ENCODE measurements at places on chromosomes 1 and 21.

GRCh38 chr1:23103001-23103889, 65.4 kb downstream of the LUZP1 start:
- DNase-seq, result no peak

GRCh38 chr1:227841096-227841495, 25.6 kb downstream of the PRSS38 start:
- DNase-seq, result no peak

DNA sequence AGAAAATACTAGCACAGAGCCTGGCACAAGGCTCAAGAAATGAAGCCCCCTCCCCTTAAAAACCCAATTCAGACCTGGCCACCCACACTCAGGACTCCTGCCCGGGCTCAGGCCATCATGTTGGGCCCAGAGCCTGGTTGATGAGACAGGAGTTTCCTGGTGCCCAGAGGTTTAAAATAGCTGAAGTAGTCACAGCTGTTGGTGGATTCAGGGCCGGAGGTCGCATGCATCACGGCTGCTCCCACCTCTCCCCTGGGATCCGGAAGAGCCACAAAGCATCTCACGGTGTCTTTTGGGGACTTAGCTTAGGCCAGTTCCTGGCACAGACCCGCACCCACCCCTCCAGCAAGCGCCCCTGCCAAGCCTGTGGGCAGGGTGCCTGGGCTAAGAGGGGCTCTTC, 2.6 kb upstream of the PADI2 start:
- DNase-seq, result no peak

DNA sequence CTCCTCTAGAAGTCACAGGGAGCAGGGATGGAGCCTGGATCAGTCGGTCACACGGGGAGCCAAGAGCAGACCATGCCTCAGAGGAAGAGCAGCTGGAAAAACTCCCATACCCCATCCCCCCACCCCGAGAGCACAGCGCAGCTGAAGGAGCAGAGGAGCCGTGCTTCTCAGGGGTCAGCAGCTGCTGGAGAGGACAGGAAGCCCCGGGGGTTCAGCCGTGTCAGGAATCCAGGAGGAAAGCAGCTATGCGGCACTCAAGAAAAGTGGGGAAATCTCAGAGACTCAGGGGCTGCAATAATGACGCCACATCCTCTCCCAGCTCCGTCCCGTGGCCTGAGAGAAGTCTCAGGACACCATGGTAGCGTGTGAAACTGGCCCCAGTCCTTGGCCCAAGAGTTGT, 102.3 kb downstream of the NPHP4 start:
- no peak for DNase-seq

DNA sequence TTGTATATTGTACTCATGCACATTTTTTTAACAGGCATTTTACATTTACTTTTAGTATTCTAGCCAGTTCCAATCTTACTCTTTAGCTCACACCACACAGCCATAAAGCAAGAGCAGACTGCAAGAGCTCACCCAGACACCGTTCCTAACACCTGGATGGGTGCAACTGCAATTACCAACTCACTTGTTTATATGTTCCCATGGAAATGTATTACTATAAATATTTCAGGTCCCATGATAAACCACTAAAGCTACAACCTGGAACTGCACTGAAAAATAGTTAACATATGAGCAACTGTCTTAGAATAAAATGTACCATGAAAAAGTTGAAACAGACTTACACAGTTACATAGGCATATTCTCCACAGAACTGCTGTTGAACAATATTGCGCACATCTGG, 30.8 kb downstream of the USP48 start:
- no peak for DNase-seq

DNA sequence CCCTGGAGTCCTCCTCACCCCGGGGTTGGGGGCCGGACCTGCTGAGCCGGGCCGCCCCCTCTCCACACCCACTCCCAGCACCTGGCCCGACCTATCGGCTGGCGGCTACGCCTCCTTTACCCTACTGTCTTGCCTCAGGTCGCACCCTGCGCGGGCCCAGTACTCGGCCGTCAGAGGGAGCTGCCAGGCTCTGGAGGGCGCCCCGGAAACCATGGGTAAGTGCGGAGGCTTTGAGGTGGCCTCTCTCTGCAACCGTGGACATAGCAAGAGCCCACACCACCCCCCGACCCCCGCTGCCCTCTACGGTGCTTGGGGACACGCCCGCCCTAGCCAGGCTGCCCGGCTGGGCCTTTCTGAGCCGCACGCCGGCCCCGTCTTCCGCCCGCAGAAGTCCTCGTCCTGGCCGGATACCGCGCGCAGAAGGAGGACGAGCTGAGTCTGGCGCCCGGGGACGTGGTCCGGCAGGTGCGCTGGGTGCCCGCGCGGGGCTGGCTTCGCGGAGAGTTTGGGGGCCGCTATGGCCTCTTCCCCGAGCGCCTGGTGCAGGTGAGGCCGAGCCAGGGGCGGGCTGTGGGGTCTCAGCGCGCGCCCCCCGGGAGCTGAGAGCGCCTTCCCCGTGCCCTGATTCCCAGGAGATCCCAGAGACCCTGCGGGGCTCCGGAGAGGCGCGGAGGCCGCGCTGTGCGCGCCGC, at the start of gene SH3D21:
TSS of gene SH3D21 (plus strand) at position 159 of the 692 bp plus-strand sequence. CDS start at position 212, 53 bp downstream.
- DNase-seq, result no peak

DNA sequence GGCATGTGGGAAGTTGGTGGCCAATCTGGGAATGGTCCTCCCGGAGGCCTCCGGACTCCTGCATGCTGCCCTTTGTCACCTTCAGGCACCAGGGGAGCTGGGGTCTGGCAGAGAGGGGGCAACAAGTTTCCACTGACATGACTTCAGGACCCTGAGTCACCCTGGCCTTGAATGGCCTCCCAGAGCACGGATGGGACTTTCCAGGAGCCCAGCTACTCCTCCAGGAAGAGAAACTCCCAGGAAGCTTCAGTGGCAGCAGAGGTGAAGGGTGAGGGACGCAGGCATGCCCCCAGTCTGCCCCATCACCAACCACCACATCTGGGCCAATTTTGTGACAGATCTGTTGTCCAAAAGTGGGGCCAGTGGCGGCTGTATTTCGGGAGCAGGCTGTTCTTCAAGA, 55.9 kb upstream of the WASF2 start:
- DNase-seq, result no peak

DNA sequence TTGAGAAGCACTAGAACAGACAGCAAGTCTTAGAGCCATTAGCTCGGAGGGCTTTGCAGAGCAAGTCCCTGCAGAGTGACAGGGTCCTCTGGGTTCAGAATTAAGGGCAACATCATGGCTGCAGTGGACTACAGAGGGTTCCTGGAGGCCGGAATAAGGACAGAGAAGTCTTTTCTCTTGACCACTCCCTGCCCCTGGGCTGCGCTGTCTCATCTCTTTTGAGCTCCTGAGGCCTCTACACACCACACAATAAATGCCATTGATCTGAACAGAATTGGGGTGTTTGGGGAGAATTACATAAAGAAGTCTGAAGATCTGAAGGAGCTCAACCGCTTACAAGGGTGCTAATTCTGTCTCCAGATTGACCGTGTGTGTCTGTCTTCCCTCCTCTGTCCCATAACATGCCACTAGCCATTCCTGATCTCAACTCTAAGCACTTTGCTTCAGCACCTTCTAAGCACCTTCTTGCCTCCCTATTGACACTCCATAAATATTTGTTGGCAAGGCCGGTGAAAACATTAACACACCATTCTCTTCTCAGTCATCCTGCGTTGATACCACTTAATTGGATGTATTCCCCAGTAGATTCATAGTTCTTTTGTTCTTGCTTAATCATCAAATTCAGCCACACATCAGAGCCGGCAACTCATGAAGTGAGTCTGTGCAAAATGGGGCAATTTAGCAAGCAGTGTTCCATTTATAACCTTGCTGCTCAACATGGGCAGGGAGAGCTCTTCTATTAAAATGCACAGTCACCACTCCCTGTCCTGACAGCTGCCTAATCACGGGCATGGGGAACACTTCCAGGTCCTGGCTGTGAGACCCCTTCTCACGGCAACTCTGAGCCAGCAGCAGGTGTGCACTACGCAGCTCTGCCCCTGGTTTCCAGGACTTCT, 49.7 kb downstream of the NMNAT2 start:
- no peak for DNase-seq

DNA sequence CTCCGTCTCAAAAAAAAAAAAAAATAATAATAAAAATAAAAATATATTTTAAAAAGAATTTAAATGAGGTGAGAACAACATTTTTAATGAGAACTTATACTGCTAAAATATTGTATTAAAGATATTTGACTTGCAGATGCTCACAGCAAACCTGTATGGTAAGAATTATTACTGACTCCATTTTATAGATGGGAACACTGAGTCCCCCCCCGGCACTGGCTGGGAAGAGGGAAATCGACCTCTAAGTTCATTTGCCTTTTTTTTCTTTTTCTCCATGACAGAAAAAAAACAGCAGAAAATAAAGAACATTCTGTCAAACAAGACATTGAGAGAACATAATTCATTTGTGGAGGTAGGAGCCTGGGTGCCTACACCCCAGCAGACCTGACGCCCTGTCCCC, 13.4 kb upstream of the PADI6 start:
- no peak for DNase-seq

GRCh38 chr21:21236996-21237395, 238.8 kb downstream of the NCAM2 start:
- DNase-seq, result no peak

GRCh38 chr1:244304156-244304555, 147.6 kb downstream of the ADSS2 start:
- no peak for DNase-seq

GRCh38 chr1:26539722-26540121, 10.2 kb downstream of the RPS6KA1 start:
- DNase-seq, result no peak

- no peak for DNase-seq
Measured at GRCh38 chr1:1116701-1117468, 996 bp upstream of the C1orf159 start.

DNA sequence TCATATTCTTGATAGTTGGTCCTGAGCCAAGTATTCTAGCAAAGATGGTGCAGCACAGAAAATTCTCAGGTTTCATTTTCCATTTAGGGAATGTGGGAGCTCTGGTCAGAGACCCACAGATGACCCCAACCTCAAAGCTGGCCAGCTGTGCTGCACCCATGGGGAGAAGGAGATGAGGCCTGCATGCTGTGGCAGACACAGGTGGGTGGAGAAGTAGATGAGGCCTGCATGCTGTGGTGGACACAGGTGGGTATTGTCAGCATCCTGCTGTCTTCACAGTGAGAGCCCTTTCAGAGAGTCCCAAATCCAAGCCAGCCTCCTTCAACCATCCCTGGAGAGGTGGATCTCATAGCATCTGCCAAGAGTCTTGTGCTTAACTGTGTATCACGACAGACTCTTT, 77.7 kb downstream of the DSCAM start:
- DNase-seq, result no peak

- DNase-seq, result no peak
Measured at GRCh38 chr1:25530186-25531081, 13.0 kb upstream of the LDLRAP1 start.

DNA sequence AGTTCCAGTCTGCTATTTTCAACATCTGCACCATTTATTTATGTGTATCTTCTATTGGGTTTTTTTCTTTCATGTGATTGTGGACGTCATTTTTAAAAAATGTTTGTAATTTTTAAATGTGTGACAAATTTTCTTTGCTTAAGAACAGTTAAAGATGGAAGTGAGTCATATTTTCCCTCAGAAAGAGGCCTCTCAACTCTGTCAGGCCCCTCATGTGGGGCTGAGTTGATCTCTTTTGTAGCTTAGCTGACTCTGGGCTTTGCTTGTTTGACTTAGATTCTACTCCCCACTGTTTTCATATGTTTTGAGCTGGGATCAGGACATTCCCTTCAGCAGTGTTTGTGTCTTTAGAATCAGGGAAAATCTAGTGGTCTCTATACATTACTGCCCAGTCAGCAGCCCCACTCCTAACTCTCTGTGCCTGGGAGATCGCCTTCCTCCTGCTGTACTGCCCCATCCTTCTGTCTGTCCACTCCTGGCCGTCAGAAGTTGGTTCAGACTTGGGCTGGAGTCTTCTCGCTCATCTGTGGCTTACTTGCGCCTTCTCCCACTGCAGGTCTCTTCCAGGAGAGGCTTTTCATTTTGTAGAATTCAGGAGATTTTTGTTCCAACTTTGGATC, 137.4 kb downstream of the DYRK1A start:
- no peak for DNase-seq

DNA sequence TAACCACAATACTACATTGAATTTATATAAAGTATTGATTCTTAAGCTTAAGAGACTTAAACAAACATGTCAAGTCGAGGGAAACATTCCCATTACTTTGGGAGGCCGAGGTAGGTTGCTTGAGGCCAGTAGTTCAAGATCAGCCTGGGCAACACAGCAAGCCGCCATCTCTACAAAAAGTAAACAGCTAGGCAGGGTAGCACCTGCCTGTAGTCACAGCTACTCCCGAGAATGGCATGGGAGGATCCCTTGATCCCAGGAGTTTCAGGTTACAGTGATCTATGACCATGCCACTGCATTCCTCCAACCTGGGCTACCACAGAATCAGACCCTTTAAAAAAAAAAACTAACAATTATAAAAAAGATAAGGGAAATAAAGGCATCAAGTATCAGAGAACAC, 50.4 kb downstream of the EIF4G3 start:
- no peak for DNase-seq
